ENCODE measurements at places on chromosomes 6 and 20.

GRCh38 chr6:137222381-137222780, 3.2 kb upstream of the IFNGR1 start:
- DNase-seq: no peak

DNA sequence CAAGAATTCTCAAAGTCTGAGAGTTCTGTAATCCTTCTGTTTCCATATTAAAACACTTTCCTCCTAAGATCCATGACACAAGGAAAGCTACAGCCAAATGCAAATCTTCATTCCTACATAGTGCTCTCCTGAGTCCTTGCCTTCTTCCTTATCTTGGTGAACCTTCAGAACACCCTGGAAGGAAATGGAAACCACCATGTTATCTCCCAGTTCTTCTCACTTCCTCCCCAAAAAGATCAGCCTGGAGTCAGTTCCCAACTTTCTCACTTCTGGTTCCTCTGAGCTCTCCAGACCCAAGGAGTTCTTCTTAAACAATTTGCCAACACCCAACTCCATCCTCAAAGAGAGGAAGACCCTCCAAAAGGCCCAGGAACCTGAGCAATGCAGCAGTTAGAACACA, 193.3 kb upstream of the CCN2 start:
- no peak for DNase-seq

DNA sequence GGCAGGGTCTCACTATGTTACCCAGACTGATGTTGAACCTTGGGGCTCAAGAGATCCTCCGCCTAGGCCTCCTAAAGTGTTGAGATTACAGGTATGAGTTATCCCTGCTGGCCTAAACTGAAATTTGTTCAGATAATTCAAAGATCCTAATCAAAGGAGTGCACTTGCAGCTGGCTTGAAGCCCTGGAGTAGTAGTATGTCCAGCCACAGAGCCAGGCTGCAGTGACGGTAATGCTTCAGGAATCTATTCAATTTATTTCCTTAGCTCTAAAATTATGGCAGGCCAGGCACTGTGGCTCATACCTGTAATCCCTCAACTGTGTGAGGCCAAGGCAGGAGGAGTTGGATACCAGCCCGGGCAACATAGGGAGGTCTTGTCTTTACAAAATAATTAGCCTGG, 1.4 kb upstream of the DDX43 start:
- DNase-seq: no peak

DNA sequence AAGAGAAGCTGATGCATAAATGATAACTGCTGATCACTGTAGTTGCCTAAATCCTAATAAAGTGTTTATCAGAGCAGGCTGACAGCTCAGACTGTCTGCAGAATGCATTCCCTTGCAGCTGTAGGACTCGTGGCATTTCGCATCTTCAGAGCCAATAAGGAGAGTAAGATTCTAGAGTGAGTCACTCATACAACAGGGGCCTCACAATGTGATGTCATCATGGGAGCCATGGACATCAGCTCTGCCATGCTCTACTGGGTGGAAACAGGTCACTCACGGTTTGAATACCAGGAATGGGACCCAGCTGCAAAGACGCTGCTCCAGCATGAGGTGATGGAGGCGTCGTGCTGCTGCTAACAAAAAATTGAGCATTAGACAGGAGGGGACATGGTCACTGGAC, 7.4 kb downstream of the FAM209B start:
- no peak for DNase-seq

DNA sequence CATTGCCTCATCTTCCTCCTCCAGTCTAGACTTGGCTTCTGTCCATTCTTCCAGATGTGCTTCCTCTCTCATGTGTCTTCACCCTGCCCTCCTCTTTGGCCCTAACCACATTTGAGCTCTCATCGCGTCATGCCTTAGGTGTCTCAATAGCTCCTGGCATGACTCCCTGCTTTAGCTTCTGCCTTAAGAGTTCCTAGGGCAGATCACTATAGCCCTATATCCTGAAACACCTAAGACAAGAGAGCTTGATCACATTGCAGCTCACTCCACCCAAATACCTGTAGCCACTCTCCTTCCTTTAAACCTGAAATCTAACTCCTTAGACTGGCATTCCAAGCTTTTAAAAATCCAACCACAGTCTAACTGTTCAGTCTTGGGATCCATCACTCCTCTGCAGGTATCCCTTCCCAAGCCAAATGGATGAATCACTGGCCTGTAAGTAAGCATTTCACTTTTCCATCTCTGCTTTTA, 69.0 kb upstream of the STXBP5 start:
- no peak for DNase-seq

- no peak for DNase-seq
Observed at GRCh38 chr6:18579166-18579565, 192.0 kb downstream of the RNF144B start.

GRCh38 chr6:455006-455585, 63.5 kb downstream of the IRF4 start:
- no peak for DNase-seq
